ENCODE measurements at places on chromosomes 13 and 19.

- DNase-seq = peak; percentile 86
Observed at GRCh38 chr13:29758531-29759114, 91.8 kb downstream of the UBL3 start.

- no peak for DNase-seq
Observed at GRCh38 chr19:54203151-54203611, 2.5 kb downstream of the RPS9 start.

GRCh38 chr13:24351423-24351822 lies 42.0 kb downstream of the C1QTNF9 start:
- DNase-seq = no peak

DNA sequence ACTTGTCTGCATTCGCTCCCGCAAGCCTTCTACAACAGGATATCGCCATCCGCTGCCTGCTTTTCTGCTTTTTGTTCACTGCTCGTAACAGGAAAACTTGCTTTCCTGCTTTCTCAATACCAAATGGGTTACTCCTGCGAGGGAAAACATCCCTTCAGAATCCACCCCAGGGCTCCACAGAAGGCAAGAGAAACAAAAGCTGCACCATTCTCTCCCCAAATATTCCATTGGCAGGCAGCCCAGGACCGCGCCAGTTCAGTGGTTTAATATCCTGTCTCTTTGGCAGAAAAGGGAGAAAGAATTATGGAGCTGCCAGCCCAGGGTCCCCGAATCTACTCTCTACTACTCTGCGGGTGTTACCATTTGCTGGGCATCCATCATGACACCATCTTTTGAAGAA lies 84.7 kb upstream of the DOCK9 start:
- no peak for DNase-seq

DNA sequence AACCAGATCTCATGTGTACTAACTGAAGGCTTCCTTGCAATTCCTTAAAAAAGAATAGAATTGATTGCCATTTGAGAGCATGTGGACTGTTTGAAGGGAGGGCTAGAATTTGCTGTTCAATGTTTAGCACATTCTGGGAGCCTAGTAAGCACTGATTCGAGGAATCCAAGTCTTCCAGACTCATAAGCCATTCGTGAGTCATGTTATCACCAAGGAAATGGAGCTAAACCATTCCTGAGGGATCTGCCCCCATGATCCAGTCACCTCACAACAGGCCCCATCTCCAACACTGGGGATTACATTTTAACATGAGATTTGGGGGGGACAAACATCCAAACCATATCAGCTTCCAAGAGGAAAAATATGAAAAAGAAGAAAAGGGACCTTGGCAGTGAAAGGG lies 276.4 kb downstream of the KCNRG start:
- DNase-seq = no peak

GRCh38 chr13:36088001-36088400 lies 43.2 kb downstream of the DCLK1 start:
- no peak for DNase-seq

DNA sequence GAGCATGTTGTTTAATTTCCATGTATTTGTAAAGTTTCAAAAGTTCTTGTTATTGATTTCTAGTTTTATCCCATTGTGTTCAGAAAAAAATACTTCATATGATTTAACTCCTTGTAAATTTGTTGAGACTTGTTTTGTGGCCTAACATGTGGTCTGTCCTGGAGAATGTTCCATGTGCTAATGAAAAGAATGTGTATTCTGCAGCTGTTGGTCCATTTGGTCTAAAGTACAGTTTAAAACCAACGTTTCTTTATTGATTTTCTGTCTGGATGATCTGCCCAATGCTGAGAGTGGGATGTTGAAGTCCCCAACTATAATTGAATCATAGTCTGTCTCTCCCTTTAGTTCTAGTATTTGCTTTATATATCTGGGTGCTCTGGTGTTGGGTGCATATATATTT lies 34.9 kb upstream of the TPP2 start:
- DNase-seq = no peak

GRCh38 chr13:114015969-114016295 lies 42.1 kb upstream of the C13orf46 start:
- peak; percentile 44 for DNase-seq

DNA sequence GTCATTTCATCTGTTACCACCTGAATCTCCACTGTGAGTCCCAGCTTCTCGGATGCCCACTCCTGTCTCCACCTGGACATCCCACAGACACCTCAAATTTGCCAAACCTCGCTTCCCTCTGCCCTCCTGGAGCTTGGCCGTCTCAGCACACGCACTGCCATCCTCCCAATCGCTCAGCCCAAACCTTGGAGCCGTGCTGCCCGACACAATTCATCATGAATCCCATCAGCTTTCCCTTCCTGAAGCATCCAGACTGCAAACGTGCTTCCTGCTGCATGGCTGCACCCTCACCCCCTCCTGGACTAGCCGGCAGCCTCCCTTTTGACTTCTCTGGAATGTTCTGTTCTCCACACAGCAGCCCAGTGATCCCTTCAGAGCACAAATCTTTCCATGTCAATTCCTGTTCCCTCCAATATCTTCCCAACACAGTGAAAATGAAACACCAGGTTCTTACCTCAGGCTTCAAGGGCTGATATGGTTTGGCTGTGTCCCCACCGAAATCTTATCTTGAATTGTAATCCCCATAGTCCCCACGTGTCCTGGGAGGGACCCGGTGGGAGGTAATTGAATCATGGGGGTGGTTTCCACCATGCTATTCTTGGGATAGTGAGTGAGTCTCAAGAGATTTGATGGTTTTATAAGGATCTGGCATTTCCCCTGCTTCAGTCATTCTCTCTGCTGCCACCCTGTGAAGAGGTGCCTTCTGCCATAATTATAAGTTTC lies 1.1 kb upstream of the PROZ start:
- peak; percentile 3 for DNase-seq

- DNase-seq = no peak
Observed at GRCh38 chr13:99601535-99601934, 100.3 kb downstream of the TM9SF2 start.

GRCh38 chr13:65597839-65598818 lies 1632.0 kb downstream of the PCDH9 start:
- DNase-seq = no peak

- DNase-seq = no peak
Observed at GRCh38 chr13:39941236-39941635, 285.8 kb downstream of the COG6 start.

DNA sequence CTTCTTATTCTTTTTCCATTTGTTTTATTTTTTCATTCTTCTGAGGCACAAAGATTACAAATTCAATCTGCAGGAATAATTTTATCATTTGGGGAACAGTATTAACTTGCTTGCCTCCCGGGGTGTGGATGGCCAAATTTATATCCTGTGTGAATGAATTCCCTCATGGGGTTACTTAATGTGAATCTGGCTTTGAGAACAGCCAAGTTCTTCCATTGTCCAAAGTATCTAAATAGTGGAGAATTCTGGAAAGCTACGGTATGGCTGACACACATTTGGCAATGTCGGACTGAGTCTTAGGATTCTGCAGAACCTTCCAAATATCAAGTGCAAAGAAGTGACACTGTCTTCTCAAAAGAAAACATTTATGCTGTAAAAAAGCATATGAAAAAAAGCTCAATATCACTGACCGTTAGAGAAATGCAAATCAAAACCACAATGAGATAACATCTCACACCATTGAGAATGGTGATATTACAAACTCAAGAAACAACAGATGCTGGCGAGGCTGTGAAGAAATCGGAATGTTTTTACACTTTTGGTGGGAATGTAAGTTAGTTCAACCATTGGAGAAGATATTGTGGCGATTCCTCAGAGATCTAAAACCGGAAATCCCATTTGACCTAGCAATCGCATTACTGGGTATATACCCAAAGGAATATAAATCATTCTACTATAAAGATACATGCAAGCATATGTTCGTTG lies 620.2 kb downstream of the EFNB2 start:
- DNase-seq = no peak

DNA sequence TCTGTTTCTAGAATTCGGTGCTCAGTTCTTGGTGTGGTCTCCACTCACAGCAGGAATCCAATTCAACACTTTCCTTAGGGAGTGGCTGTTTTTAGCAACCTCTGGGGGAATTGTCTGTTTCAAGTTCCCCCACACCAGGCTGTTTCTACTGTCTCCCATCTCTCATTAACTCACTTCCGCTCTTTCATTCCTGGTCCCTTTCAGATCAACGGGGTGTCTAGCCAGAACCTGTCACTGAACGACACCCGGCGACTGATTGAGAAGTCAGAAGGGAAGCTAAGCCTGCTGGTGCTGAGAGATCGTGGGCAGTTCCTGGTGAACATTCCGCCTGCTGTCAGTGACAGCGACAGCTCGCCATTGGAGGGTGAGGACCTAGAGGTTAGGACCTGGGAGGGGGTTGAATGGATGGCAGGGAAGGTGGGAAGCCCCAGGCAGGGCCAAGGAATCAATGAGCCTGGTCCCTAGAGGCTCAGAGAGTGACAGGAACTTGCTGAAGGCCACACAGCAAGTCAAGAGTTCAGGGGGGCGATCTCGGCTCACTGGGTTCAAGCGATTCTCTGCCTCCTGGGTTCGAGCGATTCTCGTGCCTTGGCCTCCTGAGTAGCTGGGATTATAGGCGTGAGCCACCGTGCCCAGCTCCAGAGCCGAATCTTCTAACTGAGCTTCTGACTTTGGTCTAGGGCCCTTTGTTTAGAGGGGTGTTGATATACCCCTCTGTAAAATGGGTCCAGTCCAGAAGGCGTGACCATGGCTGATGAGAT lies 25.5 kb downstream of the TJP3 start:
- DNase-seq = no peak

- no peak for DNase-seq
Observed at GRCh38 chr19:40444825-40445312, 734 bp upstream of the SERTAD3 start.

- DNase-seq = no peak
Observed at GRCh38 chr19:37982655-37983054, 75.6 kb downstream of the SIPA1L3 start.

DNA sequence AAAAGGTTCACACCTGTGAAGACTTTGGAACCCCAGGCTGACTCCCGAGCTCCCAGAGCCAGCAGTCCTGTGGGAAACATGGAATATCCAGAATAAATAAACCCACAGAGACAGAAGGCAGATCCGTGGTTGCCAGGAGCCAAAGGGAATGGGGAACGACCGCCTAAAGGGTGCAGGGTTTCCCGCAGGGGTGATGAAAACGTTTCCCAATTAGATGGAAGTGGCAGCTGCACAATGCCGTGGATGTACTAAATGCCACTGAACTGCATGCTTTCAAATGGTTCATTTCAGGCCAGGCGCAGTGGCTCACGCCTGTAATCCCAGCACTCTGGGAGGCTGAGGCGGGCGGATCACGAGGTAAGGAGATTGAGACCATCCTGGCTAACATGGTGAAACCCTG lies 23.4 kb upstream of the DPRX start:
- no peak for DNase-seq

DNA sequence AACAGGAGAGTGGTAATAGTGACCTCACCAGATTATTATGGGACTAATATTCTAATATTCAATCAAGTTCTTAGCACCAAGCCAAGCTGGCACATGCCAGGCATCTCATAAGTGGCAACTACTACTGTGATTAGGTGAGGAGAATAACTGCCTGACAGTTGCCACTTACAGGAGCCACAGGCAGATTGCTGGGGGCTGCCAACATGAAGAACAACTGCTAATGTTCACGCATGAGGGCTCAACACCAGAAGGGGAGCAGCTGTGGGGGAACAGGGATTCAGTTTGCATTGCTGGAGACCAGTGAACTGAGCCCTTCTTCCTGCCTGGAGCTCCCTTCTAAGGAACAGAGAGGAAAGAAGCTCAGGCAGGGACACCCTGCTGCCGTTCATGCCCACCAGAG lies 504.5 kb downstream of the FOXO1 start:
- no peak for DNase-seq

- DNase-seq = no peak
Observed at GRCh38 chr13:52348071-52348470, 57.9 kb downstream of the THSD1 start.

DNA sequence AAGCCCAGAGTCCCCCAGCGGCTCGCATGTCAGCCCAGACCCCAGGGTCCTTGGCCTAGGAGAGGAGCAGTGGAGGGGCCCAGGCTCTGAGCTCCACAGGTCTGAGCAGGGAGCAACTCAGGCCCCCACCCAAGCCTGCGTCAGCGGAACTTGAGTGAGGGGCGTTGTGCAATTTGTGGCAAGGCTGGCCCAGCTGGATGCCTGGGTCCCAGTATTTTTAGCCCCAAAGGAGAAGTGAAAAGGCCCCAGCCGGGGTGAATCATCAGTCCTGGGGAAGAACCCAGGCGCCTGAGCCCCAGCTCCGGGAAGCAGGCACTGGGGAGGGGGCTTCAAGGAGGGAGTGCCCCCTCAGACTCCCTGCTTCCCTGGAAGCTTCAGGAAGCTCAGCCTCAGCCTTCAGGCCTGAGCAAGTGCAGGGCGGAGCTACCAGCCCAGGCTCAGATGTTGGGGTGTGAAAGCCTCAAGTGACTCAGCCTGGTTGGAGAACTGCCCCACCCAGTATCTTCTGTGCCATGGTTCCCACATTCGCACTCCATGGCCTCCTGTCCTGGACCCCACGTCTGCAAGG lies 7.2 kb downstream of the MED29 start:
- DNase-seq = peak; percentile 80

- DNase-seq = peak; percentile 92
Observed at GRCh38 chr19:21568816-21569493, 63.6 kb downstream of the ZNF429 start.

- peak; percentile 24 for DNase-seq
Observed at GRCh38 chr13:30111810-30112209, 195.5 kb downstream of the KATNAL1 start.

- peak; percentile 58 for DNase-seq
Observed at GRCh38 chr19:49677231-49677900, at the start of gene PRMT1. PRMT1 (plus strand) TSS chr19:49677271; CDS start chr19:49677281, 10 bp downstream.

GRCh38 chr13:95716231-95716630 lies 39.3 kb downstream of the DNAJC3 start:
- DNase-seq = no peak

- no peak for DNase-seq
Observed at GRCh38 chr19:45492627-45493470, 4.0 kb downstream of the RTN2 start.

DNA sequence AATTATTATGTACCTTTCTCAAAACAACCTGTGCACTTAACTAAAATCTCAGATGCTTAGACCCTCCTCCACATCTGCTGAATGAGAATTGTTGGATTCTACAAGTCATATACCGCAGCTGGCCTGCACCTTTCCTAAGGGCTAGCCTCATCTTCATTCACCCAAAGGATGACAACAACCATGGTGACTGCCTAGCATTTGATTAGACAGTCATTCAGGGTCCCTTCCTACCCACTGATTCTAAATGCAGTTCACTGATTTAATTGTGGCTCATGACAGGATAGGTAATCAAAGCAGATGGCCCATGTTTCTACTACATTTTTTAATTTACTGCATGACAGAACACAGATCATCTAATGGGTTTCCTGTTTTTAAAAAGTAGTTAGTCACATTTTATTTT lies 551.9 kb upstream of the SLC10A2 start:
- no peak for DNase-seq

- DNase-seq = no peak
Observed at GRCh38 chr13:109877809-109878208, 91.4 kb upstream of the IRS2 start.

DNA sequence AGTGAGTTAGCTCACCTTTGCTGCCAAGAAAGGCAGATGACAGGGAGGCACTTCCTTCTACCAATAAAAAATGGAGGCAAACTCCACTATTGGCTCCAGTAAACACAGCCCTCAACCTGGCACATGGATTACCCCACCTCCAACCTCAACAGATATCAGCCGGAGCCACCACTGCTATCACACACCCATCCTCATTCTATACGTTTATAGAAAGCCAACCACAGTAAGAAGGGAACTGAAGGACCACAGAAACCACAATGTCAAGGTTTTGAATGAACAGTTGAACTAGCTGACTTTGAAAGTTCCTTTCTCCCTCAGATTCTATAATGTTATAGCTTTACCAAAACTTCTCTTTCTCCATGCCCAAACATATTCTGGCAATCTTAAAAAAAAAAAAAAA lies 526.2 kb downstream of the UQCRFS1 start:
- no peak for DNase-seq
